Left hindlimb (tissue), 1 donor: ENCODE measurements at places on chromosomes 11 and 22.
A peak's percentile ranks its signal among the peaks of the same experiment; 100 is the strongest.

- peak; percentile 61 for DNase-seq
Observed at GRCh38 chr11:68128682-68129327, 7.6 kb upstream of the CHKA start.

DNA sequence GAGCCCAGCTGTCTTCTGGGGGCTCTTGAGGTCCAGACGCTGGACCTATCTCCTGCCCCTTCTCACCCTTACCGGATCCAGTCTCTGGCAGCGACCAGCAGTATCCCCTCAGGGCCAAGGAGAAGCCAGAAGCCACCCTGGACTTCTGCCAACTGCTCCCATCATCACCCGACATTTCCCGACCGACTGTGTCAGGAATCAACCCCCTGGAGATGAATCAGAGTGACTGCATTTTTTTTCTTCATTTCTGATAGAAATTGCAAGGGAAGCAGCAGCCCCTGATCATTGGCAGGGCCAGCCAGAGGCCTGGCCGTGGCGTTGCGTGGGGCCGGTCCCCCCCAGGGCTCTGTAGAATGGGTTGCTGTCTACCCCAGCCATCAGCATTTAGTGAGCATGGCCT is 5.2 kb upstream of the LIF start:
- peak; percentile 40 for DNase-seq

- no peak for DNase-seq
Observed at GRCh38 chr11:109329716-109330115, 92.3 kb upstream of the C11orf87 start.

DNA sequence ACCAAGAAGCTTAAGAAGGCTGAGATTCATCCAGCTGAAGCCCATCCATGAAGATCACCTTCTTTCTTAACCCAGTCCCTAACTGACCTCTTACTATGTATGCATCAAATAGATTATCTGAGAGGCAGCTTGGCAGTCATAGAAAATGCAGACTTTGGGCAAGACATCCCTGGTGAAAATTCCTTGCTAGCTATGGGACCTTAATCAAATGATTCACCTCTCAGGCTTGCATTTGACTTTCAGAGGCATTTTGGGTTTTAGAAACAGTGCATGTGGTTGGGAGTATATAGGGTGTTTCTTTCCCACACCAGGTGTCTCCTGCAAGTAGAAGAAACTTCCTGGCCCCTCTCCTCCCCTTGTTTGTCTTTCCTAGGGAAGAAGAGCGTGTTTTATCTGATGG is 188.5 kb upstream of the ISX start:
- no peak for DNase-seq

DNA sequence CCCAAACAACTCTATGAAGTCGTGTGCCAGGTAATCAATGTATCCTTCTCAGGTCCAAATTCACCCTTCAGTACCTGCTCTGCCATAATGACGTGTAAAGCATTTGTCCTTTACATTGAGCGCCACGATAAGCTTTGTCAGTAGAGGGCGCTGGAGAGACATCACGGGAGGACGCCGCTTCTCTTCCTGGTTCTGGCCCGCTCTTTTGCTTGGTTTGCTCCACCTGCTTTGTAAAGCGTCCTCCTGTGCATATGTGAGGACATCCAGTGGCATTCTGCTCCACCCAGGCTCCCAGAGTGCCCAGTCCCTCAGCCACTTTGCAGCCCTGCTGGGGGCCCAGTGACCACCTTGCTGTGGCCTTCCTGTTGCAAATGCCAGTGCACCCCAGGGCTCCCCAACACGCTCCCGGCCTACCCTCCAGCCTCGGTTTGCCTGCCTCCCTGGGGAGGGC is 61.1 kb downstream of the WT1 start:
- no peak for DNase-seq
